ENCODE measurements at places on chromosomes 16 and 17.
A peak's percentile ranks its signal among the peaks of the same experiment; 100 is the strongest.

GRCh38 chr17:77186141-77186604 lies 45.4 kb downstream of the SEC14L1 start:
- no peak for DNase-seq

GRCh38 chr17:896953-897661 lies 82.5 kb downstream of the NXN start:
- no peak for DNase-seq

DNA sequence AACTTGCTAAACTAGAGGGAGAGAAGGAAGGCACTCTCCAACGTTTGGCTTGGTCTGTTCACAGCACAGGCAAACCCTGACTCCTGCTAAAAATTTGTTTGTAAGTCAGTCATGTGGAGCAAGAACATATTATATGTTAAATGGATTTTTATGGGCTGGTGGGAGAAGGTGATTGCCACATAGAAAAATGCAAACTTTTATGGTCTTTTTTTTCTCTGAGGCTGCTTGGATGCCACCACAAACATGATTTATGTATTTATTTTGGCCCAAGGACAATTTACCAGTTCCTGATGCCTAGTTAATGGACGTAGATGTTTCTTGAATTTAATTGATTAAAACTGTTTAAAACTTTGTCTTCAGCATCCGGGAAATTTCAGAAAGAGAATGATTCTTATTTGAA lies 274.2 kb upstream of the MYOCD start:
- DNase-seq = no peak

GRCh38 chr17:35942588-35943186 lies 826 bp downstream of the LYZL6 start:
- DNase-seq = no peak

GRCh38 chr16:78249056-78249455 lies 149.6 kb downstream of the WWOX start:
- DNase-seq = no peak

GRCh38 chr17:65170839-65171238 lies 33.7 kb downstream of the RGS9 start:
- DNase-seq = no peak

GRCh38 chr16:88902744-88903143 lies 36.3 kb upstream of the PABPN1L start:
- no peak for DNase-seq

DNA sequence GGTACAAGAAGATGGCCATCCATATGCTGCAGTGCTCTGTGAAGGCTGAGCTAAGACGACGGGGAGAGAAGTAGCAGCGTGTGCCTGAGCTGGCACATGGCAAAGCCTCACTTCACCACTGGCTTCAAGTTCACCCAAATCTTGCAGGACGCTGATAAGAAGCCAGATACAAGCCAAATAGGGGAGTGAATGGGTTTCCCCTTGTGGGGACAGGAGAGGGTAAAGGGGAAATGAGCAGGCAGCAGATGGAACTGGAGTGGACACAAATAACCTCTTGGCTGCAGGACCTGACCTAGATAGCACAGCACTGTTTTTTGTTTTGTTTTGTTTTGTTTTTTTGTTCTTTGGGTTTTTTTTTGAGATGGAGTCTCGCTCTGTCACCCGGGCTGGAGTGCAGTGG lies 21.0 kb upstream of the PITPNA start:
- DNase-seq = no peak

DNA sequence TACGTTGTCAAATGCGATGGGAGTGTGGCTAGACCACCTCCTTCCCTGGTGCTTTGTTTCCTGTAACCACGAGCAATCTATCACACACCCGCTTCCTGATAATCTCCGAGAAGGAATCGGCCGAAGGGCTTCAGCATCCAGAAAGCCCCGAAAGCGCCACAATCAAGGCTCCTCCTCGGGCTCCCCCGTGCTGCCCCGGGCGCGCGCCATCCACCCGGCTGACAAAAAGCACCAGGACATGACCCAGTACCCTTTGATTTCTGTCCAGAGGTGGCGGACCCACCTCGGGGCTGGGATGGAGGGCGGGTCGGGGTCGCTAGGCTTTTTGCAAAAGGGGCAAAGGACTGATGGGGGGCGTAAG lies 743 bp upstream of the ARMC7 start:
- DNase-seq = no peak

DNA sequence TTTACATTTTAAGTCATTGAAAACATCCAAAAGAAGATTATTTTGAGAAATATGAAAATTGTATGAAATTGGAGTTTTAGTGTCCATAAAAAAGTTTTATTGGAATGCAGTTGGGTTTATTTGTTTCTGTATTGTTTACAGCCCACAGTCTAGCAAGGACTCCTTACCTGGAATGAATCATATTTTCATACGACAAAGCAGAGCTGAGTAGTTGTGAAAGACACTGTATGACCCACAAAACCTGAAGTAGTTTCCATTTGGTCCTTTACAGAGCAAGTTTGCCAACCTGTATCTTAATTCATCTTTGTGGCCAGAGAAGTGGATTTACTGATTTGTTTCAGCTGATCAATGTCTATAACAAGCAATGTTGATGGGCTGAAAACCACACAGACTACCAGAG lies 10.3 kb downstream of the CCL18 start:
- DNase-seq = no peak

GRCh38 chr16:583815-584591 lies 5.9 kb upstream of the RAB40C start:
- no peak for DNase-seq

GRCh38 chr17:75454193-75454592 lies 2.2 kb upstream of the TMEM94 start:
- DNase-seq = peak; percentile 24

DNA sequence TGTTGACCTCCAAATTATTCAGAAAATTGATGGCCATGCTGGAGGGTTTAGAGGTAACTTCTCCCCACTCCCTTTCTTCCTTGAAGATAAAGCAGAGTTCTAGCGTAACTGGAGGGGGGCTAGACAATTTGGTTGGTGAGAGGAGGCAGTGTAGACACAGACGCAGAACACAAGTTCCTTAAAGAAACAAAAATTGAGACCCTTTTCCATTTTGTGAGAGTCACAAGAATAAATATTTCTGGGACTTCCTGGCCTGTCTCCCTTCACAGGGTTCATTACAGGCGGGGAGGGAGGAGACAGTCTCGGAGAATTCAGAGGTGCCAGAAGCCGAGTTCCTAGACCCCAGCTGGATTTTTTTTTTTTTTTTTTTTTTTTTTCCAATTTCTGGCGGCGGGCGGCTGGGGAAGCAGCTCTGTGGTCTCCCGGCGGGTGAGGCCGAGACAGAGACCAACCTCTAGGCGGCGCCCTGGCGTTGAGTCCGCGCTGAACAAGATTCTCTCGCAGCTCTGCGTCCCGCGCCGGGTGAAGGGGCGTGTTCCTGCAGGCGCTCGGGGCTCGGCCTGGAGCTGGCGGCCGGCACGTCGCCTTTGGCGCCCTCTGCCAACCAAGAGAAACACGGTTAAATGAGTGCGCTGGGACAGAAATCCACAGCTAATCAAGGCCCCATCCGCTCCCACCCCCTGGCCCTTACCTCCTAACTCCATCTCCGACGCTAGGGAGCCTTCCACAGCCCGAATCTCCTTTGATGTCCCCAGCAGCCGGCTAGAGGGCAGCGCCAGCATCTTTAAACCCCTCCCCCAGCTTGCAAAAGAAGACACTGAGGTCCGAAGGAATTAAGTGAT lies 10.2 kb upstream of the HOXB9 start:
- peak; percentile 88 for DNase-seq

GRCh38 chr16:50812876-50813466 lies 71.1 kb downstream of the CYLD start:
- DNase-seq = no peak

GRCh38 chr17:75271955-75272847 lies 1.2 kb upstream of the MIF4GD start:
- peak; percentile 42 for DNase-seq

DNA sequence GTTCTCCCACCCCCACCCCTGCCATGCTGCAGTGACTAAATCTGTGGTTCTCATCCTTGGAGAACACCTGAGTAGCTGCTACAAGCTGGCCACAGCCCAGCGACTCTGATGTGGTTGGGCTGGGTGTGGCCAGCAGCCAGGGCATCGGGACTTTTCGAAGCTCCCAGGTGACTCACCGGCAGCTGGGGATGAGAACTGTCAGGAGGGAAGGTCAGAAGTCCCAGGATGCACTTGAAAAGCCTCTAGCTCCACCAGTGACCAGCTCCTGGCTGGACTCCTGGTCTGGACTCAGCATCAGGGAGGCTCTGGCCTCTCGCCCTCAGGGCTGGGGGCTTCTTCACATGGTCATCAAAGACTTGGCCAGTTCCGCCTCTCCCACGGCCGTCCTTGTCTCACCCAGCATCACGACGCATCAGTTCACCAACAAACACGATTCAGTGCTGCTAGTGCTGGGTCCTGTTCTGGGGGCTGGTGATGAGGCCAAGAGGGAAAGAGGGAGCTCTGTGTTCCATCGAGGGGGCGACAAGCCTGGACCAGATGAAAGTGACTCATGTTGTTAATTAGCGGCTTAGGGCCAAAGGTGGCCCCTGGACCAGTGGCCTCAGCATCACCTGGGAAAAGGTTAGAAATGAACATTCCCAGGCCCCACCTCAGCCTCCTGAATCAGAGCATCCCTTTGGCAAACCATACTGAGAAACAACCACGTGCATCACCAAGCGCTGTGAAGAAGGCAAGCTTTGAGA lies 3.9 kb upstream of the C17orf99 start:
- peak; percentile 85 for DNase-seq

DNA sequence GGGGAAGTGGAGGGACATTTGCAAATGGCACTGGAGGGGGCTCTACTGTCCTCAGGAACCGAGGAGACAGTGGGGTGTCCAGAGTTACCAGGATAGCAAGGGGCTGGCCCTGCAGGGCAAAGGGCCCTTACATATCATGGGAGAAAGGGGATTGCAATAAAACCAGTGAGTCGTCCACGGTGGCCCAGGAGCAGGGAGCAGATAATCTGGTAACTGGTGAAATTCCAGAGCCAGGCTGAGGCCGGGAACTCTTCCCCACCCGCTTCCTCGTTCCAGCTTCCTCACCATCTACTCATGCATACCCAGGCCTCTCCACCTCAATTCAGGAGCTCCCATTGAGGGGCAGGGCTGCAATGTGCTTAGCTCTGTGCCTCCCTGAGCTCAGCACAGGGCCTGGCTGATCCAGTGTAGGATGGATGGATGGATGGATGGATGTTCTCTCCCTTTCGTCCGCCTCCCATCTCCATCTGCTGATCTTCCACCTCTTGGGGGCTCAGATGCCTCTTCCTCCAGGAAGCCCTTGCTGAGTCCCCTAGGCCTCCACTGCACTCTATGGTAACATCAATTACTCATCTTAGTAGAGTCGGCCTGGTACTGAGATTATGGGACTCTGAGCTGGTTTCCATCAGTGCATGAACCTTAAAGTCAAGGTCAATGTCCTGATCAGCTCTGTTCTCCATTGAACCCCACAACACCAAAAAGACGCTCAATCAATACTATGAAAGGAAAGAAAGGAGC lies 41.2 kb upstream of the NDRG4 start:
- DNase-seq = no peak

- peak; percentile 76 for DNase-seq
Observed at GRCh38 chr16:84788920-84789391, 30.8 kb upstream of the CRISPLD2 start.

GRCh38 chr17:37212179-37212578 lies 163.6 kb upstream of the C17orf78 start:
- DNase-seq = peak; percentile 40

DNA sequence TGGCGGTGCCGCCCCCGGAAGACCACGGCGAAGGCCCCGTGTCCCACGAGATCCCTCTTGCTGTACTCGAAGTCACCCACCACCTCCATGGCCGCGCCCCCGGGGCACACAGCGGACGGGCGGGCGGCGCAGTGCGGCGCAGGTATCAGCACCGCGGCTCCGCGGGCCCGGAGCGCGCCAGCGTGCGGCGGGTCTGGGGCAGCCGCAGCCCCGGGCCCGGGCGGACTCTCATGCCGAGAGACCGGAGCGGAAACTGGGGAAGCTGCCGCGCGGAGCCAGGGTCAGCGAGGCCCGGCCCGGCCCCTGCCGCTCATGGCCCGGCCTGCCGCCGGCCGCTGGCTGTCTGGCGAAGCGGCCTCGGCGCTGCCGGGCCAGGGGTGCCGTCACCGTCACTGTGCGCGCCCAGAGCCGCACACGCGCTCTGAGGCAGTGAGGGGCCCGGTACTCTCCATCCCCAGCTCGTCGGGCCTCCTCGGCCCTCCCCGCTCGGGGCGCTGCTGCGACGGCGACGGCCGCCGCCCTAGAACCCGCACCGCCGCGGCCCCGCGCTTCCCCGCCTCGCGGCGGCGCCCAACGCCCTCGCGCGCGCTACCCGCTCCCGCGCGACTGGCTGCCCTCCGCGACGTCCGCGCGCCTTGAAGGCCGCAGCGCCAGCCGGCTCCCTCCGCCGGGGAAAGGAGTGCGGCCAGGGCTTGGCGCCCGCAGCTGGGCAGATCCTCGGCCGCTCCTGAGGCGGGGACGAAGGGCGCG lies at the start of gene ULK2:
TSS of gene ULK2 (minus strand) at position 608 of the 750 bp plus-strand sequence. CDS start at position 89, 519 bp downstream.
- peak; percentile 82 for DNase-seq

- no peak for DNase-seq
Observed at GRCh38 chr16:27767081-27767480, 217.1 kb downstream of the KATNIP start.

DNA sequence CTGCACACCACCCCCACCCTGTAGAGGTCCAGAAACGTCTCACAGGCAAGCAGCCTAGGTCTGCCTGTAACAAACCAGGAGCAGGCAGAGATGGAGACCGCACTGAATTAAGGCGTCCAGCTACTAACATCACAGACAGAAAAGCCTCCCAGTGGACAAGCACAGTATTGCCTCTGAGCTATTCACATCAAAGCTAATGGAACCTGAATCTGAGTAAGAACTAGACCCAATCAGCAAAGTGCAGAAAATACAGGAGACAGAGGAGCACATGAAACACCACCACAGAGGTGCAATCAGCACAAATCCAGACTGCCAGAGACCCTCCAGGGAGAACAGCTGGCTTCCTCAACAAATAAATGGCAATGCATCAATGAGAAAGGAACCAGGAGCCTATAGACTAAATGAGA lies 22.2 kb upstream of the PEMT start:
- peak; percentile 77 for DNase-seq

GRCh38 chr17:81502471-81503017 lies 10.1 kb downstream of the ACTG1 start:
- DNase-seq = no peak

DNA sequence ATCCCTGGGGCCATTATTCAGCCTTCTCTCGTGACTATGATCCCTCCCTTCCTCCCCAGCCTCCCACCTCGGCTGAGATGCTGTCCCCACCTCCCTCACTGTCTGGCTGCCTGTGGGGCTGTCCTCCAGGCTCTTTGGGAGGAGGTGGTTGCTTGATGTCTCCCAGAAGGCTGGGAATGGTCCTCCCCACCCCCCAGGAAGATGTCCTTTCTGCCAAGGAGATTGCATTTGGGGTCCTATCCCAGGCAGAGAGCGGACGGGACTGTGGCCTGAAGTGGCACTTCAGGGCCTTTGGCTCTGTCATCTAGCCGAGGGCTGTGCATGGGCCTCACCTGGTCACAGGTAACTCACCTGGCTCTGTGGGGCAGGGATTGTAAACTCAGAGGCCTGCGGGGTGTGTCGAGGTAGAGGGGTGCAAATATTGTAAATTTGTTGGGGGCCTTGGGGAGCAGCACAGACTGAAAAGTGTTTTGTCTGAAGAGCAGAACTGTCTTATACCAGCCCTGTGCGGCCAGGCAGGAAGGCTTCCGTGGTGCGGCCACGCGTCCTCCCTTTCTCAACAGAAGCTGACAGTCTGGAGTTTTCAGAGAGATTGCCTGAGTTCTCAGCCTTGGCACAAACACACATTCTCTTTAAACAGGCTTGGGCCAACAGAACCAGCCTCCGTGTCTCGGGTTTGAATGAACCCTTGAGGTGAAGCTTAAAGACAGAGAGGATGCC lies 177.9 kb downstream of the SEC14L1 start:
- peak; percentile 49 for DNase-seq

- no peak for DNase-seq
Observed at GRCh38 chr16:86818671-86819532, 240.6 kb downstream of the FOXL1 start.

- DNase-seq = no peak
Observed at GRCh38 chr17:10048629-10049350, 143.7 kb upstream of the RCVRN start.

Measured in ELR (cell line).